DMS 273 treated with DMSO at 0.1 percent for 48 hours (cell line): ENCODE measurements at places on chromosomes 3 and 15.

- no peak for DNase-seq
Observed at GRCh38 chr15:67080118-67080899, 14.9 kb downstream of the SMAD3 start.

DNA sequence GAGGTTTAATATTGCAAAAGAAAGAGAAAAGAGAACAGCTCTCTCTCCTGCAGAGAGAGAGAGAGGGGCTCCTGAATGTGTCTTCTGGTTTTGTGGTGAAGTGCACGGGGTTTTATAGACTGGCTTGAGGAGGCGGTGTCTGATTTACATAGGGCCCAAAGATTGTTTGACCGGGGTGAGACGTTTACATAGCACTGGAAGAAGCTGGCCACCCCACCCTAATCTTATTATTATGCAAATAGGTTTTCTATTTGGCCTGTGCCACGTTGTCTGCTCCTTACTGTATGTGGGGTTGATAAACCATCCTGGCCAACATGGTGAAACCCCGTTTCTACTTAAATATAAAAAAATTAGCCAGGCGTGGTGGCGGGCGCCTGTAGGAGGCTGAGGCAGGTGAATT is 268.6 kb downstream of the SV2B start:
- DNase-seq: no peak

DNA sequence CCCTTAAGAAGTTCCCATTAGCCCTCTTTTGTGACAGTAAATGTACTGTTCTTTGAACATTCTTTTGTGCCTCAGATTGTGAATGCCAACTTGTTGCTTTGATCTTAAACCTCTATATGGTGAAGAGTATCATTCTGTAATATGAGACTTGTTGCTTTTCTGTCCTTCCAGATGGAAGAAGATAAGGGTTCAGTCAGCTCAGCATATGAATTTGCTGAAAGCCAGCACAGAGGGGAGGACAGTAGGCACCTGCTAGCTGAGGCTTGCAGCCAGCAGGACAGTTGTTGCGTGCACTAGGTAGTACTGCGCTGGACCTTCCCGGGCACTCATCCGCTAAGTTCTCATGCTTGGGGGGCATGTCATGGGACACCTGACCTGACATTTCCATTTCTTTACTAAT is 74.7 kb downstream of the DCUN1D1 start:
- no peak for DNase-seq

- DNase-seq: no peak
Observed at GRCh38 chr3:84724877-84725276, 233.9 kb upstream of the CADM2 start.

DNA sequence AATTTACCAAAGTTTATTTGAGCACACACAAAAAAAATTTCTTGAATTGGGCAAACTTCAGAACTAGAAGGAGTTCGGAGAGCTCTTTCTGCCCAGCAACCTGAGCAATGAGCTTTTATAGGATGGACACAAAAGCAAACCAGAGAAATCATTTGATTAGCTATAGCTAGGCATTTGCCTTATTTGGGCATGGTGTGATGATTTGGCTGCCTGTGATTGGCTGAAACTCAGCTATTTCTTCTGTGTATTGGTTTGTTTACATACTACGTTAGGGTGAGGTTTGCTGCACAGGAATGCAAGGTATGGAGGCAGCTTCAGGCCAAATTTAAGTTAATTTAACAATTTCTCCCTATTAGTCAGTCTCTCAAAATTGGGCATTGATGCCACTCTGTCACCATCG is 65.1 kb downstream of the NEK11 start:
- DNase-seq: no peak

- no peak for DNase-seq
Observed at GRCh38 chr3:26090589-26090988, 300.7 kb downstream of the OXSM start.

DNA sequence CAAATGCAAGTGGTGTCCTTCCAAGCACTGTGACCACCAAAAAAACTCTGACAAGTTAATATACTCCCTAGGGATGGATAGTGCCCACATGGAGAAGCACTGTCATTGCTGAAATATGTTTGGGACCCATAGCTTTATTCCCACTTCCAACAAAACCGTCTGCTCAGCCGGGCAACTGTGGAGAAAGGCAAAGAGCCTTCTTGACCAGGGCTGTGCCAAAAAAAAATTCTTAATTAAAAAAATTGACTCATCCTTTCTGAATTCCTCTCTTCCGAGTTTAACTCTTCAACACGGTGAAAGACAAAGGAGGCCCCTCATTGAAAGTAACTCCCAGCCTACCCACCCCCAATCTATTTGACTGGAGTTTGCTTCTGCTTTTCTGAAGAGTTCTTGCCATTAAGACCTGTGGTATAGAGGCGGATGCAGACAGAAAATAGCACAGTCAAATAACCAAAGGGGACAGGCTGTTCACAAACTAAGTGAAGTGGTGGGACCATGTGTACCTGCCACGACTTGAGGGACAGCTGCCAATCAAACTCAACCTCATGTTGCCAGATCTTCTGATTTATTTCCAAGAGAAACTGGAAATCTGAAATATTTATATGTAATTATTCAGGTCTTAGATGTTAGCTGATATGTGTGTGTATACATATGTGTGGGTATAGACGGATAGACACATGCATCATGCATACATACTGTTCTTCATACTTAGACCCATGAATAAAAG is 135.4 kb upstream of the PFN2 start:
- DNase-seq: no peak

GRCh38 chr3:82715091-82715856 is 953.8 kb upstream of the GBE1 start:
- DNase-seq: no peak

DNA sequence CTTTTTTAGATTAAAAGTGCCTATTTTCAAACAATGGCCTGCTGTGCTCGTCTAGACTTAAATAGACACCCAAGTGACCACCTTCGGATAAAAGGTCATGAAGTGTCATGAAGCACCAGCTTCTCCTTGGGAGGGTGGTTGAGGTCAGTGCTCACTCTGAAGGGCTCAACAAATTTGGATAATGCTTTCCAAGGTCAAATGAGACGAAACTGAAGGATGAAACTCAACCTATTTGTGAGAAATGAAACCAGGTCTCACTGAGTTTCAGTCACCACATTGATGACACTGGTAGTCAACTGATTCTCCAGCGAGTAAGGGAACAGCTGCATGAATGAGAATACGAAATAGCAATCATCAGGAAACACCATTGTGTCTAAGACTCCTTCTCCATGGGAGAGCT is 852.6 kb downstream of the NTRK3 start:
- no peak for DNase-seq

DNA sequence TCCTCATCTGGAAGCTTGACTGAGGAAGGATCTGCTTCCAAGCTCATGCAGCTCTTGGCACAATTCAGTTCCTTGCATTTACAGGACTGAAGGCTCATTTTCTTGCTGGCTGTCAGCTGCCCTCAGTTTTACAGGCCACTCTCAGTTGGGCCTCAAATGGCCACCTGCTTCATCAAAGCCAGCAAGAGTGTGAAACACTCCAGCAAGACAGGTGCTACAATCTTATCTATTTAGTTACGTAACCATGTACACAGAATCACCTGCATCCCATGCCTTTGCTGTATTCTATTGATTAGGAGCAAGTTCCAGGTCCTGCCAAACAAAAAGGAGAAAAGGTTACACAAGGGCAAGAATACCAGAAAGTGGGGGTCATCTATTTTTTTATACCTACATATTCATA is 40.8 kb downstream of the RHCG start:
- no peak for DNase-seq

DNA sequence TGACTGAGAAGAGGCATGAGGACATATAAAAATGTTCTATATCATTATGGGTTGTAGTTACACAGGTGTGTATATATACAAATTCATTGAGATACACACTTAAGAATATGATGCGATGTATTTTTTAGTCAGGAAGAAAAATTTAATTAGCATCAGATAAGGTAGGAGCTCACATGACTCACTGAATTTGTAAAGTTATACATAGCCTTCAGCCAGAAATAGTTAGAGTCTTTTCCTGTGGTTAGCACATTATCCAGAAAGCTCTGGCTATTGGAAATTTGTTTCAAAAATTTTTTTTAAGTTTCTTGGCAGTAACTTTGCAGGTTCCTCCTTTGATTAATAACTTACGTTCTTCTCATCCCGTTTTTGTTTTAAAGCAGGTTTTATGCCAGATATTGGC is 88.6 kb downstream of the STT3B start:
- no peak for DNase-seq

GRCh38 chr15:46300716-46301115 is 665.9 kb downstream of the SQOR start:
- no peak for DNase-seq

DNA sequence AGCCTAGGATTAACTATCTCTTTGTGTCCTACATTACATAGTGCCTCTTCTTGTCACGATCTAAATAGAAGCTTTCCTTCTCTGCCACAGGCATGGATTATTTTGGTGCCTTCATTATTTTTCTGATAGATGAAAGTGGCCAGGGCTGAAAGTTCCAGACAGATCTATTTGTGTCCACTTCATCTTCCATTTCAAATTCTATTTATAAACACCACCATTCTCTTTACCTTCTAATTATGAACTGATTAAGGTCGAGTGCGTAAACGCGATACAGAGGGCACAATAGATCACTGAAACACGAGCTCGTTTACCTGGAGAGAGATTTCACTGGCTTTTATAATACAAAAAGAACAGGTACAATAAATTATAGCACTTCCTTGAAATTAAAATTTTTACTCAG is 105.0 kb downstream of the EDEM1 start:
- DNase-seq: no peak

DNA sequence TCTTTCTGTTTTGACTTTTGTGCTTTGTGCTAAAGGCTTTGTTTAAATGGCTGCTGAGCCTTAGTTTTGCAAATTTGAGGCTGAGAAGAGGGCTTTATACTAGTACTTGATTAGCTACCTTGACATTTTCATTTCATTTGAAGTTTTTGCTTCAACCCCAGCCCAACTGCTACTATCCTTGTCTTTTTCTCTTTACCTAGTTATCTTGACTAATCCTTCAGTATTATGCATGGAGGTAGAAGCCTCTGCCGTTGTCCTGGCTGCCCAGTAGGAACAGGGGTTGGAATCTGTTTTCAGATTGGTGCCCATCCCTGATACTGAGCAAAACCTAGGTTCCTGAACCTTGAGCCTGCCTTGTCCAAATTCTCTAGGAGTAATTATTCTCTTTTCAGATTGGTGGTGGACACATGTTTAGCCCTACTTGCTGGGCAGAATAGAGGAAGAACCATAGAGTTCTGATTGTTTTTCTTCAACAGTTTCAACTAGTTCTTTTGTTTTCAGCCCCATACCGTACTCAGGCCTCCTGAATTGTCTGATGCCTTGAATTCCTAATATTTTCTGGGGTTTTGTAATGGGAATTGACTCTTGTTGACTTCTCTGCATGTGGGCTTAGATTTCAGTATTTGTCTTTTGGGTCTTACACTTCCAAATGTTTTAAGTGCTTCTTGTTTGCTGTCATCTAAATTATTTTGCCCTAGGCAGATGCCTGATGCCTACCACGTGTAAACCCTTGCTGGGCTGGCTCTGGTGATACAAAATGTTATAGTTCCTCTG is 143.2 kb downstream of the DOCK3 start:
- no peak for DNase-seq

GRCh38 chr3:139941580-139941979 is 6.6 kb downstream of the CLSTN2 start:
- no peak for DNase-seq

GRCh38 chr3:182570946-182571594 is 222.2 kb upstream of the ATP11B start:
- no peak for DNase-seq

DNA sequence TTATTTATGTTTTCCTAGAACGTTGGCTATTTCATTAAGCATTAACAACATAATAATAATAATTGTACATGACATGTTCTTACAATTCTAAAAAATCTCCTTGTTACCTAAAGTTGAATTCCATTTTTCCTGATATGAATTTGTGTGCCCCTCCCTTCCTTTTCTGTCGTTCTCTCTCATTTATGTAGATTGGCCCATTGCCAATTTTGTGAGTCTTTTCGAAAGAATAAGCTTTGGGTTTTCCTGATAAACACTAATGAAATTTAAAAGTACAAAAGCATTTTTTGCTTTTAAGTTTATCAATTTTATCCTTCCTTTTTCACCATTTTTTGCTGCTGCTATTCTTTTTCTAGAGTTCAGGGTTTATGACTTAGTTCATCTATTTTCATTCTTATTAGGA is 44.9 kb downstream of the PRR23E start:
- DNase-seq: no peak

- peak; percentile 71 for DNase-seq
Observed at GRCh38 chr3:155995525-155996370, 124.6 kb upstream of the KCNAB1 start.

GRCh38 chr3:53989451-53989850 is 97.8 kb upstream of the SELENOK start:
- DNase-seq: no peak

GRCh38 chr15:64780600-64781156 is 5.3 kb upstream of the RBPMS2 start:
- DNase-seq: no peak

- no peak for DNase-seq
Observed at GRCh38 chr15:94269954-94270353, 38.6 kb downstream of the MCTP2 start.

GRCh38 chr3:186540221-186540834 is 3.9 kb downstream of the CRYGS start:
- peak; percentile 42 for DNase-seq

DNA sequence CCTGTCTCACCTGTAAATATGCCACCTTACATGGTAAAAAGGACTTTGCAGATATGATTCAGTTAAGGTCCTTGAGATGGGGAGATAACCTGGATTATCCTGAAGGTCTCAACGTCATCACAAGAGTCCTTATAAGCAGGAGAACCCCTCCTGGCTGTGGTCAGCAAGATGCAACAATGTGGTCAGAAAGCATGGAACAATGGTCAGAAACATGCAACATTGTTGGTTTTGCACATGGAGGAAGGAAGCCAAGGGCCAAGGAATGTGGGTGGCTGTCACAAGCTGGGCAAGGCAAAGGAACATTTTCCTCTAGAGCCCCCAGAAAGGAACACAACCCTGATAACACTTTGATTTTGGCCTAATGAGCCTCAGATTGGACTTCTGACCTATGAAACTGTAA is 9.4 kb upstream of the SUMF1 start:
- no peak for DNase-seq

- no peak for DNase-seq
Observed at GRCh38 chr3:124131580-124131979, 139.7 kb upstream of the ROPN1 start.

GRCh38 chr15:40937762-40938535 is 8.8 kb downstream of the DLL4 start:
- no peak for DNase-seq

DNA sequence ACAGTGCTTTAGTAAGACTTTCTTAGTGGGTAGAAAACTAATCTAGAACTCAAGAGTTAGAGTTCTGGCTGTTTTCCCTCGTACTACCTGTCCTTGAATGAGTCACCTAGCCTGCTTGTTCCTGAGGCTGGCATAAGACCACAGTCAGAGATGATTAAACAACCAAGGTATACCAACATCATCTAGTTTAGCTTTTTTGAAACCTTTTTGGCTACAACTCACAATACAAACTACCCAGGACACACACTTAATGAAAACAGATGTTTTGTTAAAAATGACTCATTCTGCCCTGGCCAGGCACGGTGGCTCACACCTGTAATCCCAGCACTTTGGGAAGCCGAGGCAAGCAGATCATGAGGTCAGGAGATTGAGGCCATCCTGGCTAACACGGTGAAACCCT is 4.6 kb downstream of the MCCC1 start:
- DNase-seq: no peak
